ENCODE measurements at places on chromosomes 7 and 10. TPM values are rescaled to one million over a fixed set of nuclear protein-coding genes. Genes with fewer than 3 reads are reported as not detected.

GRCh38 chr10:92688927-92689662, 660 bp upstream of the HHEX start:
- no peak for DNase-seq

DNA sequence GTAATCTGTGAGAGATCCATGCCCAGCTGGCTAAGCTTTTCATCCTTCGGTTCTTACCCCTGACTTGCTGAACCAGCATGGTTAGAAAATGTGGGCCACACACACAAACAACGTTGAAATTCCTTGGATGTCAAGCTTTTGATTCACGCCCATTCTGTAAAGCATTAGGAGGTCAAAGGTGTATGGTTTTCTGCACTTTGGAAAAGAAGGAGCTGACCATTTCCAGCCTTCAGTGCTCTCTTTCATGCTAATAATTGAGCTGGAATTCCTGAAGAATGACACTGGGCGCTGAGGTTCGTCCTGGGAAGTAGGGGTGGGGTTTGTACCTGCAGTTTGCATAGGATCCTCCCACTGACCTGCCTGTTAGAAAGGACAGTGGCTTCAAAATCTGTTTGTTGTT, 23.1 kb downstream of the KLF6 start:
- no peak for DNase-seq

GRCh38 chr7:425794-426188, 93.9 kb downstream of the PDGFA start:
- DNase-seq, result no peak

DNA sequence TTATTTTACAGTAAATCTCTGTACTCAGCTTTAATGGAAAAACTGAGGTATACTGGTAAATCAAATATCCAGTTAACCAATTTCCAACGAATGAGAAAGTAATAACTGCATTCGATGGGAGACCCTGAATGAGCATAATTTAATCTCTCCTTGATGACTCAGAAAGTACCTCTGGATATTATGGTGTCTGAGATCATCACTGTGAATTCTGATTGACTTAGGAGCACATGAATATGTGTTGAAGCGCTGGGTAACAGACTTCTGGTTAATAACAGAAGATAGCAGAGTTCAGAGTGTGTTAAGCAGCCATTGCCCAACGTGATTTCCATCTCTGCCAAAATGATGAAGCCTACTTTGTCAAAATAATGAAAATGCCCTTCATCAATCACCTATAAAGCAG, 116.6 kb downstream of the NRP1 start:
- no peak for DNase-seq

TCF7L2 gene
- total RNA-seq, result 28.1 TPM

- no peak for DNase-seq
These were observed 141.2 kb downstream of the MLLT10 start for GRCh38 chr10:21675157-21675796.

INSIG1 gene
- total RNA-seq, result 244 TPM

DNA sequence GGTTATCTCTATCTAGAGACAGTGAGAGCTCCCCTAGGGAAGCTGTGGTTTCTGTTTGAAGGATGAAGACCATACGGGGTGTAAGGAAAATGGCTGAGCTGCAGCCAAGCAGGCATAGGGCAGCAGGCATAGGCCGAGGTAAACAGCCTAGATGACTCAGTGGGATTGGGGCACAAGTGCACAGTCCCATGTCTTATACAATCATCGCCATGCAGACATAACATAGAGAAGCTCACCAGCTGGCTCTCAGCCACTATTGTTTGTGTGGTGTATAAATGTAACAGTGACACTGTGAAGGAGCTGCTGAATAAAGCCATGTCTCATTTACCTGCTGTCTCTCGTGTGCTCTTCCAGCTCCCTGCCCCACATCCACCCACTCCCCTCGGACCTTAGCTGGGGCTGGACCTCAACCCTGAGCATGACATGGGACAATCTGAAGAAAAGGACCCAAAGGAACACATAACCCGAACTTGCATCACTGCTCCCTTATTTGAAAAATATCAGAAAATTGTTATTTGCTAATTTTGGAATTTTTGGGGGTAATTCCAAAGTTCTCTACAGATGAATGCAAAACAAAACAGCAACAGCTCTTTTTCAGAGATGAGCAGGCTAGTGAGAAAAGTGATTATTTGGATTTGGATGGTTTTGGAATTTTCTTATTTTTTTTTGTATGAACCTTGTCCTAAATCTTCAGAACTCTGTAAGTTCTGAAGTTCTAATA, 582.7 kb downstream of the REEP3 start:
- DNase-seq, result no peak

DNA sequence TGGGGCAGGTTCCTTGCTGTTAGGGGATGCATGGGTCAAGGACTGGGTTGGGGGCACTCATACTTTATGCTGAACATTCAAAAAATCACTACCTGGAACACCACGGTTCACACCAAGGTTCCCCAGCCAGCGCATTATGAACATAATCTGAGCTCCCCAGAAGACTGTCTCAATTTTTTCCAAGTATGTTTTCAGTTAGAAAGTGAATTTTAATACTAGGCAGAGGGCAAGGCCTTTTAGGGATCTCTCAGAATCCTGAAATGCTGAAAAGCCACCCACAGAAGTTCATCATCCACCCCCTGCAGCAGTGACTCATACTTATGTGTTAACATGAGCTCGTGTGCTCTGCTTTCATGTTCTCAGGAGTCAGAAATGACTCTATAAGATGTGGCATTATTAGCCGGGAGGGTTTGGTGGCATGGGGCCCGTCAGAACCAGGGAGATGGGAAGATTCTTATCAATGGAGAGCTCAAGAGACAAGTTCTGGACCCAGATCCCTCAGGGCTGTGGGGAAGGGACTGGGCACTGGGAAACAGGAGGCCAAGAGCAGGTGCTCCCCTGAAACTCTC, 185.2 kb upstream of the ITGB1 start:
- no peak for DNase-seq

GPC2 gene
- total RNA-seq, result not detected

DNA sequence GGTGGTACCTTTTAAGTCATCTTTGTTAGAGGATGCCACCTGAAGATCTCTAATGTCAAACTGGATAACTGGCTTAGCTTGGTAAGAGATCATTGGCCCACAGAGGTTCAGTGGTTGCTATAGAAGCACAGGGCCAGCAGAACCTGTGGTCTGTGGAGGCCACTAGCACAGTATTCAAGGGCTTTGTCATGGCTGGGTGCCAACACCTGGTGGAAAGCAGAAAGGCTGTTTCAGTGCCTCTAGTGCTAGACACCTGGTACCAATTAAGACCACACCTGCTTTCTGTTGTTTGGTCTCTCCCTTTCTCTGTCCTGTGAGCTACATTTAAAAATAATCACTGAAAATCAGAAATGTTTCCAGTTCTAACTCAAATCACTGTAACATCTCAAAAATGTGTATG, 10.0 kb upstream of the PCGF5 start:
- DNase-seq, result no peak

DNA sequence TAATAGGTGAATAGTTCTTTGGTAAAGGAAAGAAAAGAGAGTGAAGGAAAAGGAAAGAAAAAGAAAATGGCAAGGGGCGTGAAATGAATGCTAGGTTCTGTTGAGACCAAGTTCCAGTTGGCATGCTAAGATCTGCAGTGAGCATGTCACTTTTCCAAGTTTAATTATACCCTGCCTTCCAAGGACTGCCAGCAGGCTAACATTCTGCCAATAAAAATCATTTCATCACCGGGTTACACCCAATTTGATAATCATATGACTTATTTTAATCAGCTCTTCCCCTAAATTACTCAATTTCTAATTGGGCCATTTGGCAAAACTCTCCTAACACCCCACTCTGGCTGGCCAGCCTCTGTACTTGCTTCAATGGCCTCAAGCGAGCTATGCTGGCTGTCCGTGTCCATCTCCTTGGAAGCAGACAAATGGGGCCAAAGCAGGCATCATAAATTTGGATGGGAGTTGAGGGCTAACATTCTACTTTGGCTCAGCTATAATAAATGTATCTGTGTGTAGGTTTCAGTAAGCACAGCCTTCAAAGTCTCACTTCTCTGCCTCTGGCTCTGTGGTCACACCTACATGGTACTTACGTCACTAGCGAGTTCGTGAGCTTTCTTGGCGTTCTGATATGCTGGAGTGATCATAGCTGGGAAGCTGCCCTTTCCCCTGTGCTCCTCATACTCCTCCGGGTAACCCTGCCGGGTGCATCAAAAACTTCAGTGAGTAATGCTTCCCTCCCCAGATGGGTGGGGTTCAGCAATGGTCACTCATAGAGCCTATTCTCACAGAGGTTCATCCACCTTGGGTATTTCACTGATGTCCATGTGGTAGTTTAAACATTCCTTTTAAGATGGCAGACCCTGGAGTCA, 17.3 kb downstream of the NRAP start:
- DNase-seq, result no peak

DNA sequence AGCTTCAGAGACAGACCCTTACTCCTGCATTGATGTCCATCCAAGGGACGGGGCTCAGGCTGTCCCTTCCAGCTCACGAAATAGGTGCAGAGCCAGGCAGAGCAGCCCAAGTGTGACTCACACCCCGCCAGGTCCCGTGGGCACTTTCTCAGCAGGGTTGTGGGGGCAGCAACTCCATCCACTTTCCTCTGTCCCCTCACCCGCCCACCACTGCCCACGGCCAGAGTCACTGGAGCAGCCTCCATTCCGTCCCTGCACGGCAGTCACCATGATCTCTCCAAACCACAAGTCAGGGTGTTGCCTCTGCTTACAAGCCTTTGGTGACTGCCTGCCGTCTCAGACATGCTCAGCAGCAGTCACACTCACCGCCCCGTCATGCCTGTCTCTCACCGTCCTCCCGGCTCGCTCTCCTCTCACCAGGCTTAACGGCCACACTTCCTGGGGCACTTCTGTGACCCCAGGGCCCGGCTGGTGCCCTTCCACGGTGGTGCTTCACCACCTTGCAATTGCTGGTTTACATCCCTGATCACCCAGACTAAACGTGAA, 39.3 kb downstream of the CALML3 start:
- no peak for DNase-seq

DNA sequence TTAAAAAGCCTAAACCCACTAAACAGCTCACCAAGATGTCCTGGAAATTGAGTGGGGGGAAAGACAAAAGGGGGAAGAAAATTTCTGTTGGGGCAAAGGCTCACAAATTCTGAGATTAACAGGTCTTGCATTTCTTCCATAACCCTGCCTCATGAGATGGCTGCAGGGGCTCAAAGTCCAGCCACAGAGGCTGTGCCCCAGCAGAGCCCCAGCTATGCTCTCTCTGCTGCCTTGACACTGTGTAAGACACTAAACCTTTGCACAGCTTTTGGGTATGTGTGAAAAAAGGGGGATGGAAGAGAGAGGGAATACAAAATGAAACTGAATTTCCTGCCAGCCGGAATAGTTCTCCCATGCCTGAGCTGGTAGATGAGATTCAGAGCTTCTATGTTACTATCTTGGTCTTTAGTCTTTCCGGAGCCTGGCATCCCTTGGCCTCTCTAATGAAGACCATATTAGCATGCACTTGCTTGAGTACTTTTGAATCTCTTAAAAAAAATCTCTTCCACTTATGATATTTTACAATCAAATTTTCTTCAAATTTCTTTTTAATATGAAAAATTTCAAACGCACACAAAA, 240.0 kb upstream of the IMMP2L start:
- no peak for DNase-seq

- DNase-seq, result no peak
These were observed 166.2 kb upstream of the ASAH2 start for GRCh38 chr10:50417486-50417885.

DNA sequence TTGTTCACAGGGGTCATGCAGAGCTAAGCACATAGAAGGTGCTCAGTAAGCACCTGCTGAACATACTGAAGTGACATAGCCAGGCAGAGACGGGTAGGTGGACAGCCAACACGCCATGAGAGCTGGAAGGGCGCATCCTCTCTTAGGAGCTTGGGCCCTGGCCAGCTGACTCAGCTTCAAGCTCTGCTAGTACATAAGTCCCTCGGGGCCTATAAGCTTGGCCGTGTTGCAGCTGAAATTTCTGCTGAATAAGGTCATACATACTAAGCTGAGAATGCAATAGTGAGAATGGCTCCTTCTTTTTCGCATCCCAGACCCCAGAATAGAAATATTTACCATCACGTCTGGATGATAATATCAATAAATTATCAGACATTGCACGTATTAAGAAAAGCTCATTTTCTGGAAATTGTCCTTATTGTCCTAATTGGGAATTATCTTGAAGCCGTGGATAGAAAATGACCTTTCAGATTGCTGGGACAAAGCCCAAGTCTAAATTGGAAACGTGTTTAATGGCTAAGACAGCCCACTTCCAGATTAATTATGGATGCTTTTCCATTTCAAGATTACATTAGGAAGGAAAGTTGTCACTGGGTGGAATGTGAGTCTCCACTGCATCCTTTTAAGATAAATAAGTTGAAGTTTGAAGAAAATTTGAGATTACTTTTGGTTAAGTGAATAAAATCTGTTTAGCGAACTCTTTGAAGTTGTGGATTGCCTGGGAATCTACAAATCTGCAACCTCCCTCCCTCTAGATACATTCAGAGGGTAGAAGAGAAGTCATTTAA, 287.1 kb upstream of the C7orf33 start:
- DNase-seq, result peak; percentile 45

GRCh38 chr10:61081301-61081700, 137.3 kb upstream of the RHOBTB1 start:
- no peak for DNase-seq

LRGUK gene
- total RNA-seq, result 1.2 TPM

DNA sequence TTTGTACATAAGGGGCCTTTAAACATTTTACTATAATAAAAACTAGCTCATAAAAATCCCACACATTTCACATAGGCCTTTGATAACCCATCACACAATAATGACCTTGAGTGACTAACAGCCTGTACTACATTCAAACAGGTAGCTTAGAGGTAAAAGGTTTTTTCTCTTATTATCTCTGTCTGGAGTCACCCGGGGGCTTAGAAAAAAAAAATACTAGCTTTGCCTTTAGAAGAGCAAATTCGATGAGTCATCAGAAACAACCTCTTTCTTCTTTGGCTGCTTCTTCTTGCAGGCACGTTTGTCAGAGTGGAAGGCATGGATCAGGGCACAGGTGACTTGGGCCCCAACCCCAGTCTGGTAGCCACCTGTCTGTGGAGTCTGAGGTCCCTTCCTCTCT, 43.4 kb upstream of the ADO start:
- DNase-seq, result no peak

DNA sequence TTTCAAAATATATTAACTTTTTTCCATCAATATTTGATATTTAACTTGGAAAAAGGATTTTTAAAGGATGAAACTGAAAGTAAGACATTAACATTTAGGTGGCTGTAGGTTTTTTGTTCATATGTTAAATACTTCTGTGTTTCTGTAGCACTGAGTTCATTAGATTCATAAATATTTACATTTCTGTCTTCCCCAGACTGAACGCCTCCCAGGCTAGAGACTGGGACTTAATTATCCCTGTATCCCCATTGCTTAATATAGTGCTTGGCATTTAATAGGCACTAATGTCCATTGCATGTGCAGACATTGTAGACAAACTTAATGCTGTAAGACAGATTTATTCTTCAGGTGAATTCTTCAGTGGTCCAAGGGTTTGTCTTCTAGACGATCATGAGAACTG, 7.4 kb downstream of the PTPN12 start:
- DNase-seq, result no peak

SLC18A3 gene
- total RNA-seq, result not detected
